ENCODE measurements at places on chromosomes 16 and 17.
A peak's percentile ranks its signal among the peaks of the same experiment; 100 is the strongest.

GRCh38 chr17:382644-383533 lies 30.3 kb upstream of the RPH3AL start:
- DNase-seq = no peak

DNA sequence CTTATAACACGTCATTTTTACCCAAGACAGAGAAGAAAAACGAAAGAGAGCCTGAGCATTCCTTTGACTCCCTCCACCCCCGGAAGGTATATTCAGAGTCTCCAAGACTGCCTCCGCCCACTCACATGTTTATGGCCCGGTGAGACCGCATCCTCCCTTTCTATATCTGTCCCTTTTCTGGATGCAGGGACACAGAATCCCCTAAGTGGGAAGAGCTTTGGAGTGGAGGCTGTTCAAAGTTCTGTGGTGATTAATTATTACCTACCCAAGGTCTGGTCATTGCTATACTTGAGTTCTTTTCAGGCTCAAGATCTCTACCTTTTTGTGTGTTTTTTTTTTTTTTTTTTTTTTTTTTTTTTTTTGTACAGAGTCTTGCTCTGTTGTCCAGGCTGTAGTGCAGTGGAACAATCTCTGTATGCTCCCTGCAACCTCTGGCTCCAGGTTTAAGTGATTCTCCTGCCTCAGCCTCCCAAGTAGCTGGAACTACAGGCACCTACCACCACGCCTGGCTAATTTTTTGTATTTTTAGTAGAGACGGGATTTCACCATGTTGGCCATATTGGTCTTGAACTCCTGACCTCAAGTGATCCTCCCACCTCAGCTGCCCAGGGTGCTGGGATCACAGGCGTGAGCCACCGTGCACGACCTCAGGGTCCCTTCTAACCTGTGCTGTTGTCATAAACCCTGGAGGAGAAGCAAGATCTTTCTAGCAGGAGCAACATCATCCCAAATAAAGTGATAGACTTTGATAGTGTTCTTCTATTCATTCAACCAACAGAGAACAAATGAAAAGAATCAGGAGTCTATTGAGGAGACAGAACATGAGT lies 407.1 kb downstream of the WWOX start:
- DNase-seq = no peak

- no peak for DNase-seq
These were observed 33.4 kb downstream of the BRD7 start for GRCh38 chr16:50335196-50335958.

DNA sequence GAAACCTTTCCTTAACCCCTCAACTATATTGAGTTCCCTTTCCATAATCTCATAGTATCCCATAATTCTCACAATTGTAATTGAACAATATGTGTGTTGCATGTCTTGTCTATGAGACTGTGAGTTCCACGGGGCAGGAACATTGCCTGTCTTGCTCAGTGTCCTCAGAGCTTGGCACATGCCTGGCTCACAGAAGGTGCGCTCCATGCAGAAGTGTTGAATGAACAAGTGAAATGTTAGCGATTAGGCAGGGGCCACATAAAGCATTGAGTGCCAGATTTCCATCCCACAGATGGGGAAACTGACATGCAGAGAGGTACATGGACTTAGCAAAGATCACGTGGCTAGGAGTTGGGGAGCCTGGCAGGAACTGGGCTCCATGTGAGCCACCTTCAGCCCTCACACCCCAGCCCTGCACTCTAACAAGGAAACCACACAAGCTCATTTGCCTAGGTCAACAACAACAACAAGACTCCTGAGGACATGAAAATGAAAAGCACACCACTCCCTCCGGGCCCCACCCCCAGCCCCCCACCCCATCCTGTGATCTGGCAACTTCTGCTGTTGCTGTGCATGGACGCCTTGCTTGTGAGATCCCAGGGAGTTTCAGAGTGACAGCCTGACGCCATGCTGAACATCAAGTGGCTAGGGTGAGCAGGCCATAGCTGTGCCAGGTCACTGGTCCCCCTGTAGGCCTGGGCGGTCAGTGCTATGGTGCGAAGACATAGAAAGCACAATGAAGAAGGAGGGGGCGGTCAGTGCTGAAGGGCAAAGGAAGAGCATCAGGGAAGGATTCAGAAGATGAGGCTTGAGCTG lies 5.0 kb downstream of the PIK3R5 start:
- DNase-seq = no peak

DNA sequence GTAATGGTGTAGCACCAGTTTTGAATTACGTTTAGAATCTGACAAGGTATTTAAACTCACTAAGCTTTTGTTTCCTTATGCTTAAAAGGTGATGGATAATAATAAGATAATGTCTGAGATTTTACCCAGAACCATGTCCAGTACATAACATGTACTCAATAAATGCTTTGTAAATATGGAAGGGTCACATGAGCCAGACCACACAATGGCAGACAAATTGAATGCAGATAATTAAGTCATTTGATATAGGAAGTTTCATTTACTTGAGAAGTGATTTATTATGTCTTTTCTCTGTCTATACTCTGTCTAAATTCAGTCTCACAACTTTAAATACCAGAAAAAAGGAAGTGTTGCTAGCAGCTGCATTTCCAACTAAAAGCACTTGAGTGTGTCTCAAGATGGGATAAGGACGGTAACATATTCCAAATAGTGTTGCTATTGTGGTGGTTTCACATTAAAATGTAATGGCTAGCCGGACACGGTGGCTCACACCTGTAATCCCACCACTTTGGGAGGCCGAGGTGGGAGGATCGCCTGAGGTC lies 52.5 kb upstream of the DHX40 start:
- DNase-seq = no peak

GRCh38 chr16:19213885-19214284 lies 45.8 kb downstream of the SYT17 start:
- DNase-seq = no peak

DNA sequence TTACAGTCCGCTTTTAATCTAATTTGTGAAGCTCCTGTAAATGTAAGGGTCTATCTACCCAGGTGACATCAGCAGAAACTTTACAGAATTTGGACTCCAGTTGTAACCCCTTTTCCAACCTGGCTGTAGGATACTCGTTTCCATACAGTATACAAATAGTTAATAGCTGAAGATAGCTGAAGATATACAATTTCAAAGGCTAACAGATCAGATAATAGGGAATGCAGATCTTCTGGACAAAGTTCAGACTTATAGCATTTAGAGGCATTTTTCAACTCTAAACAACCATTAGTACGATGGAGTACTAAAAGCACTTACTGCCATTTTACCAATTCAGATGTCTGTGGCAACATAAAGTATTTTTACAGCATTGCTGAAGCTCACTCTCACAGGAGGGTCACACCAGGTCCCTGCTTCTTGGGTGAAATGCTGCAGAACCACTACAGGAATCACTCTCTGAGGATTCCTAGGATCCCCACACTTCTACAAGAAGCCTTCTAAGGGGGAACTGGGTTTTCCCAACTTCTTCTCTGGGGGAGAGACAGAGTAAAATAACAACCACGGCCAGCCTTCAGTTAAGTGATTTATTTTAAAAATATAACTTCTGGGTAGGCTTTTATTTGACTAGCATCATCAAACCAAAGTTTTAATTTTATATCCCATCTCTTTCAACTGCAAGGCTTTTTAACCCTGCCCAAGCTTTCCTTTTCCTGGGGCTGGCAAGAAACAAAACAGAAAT lies 2.9 kb downstream of the VEZF1 start:
- DNase-seq = no peak

DNA sequence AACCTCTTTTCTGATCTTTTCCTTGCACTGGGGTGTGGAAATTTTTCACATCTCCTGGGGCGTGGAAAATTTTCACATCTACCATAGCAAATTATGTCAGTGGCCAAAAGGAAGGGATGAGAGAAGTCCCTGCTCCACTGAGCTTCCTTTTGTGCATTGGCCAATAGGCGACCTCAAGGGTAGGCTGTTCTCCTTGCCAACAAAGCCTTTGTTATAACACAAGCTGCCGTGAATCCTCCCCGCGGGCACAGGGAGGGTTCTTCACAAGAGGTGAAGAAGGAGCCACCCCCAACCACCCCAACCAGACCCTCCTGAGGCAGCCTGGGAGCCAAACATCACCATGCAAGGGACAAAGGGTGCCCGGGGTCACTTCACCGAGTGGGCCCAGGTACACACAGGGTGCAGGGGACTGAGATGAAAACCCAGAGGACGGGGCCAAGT lies 6.5 kb downstream of the SLC5A11 start:
- DNase-seq = no peak

DNA sequence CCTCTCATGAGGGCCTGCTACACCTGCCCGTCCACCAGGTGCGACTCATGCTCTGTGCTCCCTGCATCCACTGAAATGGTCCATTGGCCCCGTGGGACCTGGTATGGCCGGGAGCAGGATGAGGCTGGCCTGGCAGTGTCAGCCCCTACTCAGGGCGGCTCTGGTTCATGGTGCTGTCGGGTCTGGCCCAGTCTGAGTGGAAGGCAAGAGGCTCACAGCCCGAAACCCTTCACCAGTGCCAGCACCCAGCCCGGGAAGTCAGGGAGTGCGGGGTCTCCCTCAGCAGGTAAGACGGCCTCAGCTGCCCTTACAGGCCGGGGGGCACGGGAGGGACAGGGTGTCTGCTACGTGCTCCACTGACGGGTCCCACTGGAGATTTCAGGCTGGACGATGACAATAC lies 40.5 kb upstream of the RASD1 start:
- DNase-seq = no peak

DNA sequence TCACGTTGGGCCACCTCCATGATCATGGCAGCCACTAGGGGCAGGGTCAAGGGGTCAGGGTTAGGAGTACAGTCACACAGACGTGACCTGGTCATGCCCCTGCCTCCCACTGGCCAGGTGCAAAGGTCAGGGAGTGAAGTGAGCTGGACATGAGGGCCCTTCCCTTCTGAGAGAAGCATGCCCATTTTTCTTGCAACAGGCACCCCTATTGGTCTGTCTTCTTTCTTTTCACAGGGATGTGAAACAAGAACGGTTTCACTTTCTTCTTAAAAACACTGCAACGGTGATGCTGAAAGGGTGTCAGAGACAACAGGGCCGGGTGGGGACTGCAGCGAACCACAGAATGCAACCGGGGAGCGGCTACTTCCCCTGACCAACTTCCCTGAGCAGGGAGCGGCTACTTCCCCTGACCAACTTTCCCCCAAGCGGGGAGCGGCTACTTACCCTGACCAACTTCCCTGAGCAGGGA lies 52.1 kb upstream of the DOC2B start:
- DNase-seq = no peak

GRCh38 chr17:77959126-77959925 lies 823 bp downstream of the TNRC6C start:
- peak; percentile 45 for DNase-seq

DNA sequence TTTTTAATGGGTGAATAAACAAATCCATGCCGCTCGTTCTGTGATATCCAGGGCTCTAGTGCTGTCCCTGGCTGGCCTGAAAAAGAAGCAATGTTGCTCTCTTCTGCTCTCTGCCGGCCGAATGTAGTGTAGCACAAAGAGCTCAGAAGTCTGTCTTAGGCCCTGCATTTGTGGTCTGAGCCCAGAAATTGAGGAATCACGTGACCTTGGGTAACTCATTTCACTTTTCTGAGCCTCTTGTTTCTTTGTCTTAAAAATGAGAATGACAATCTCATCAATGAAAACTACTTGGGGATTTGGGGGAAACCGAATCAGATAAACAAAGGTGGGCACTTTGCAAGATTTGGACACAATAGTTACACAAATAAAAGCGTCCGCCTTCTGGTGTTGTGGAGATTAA lies 381.6 kb upstream of the ASIC2 start:
- peak; percentile 33 for DNase-seq

GRCh38 chr17:41511116-41511515 lies 5.7 kb upstream of the KRT13 start:
- DNase-seq = no peak

DNA sequence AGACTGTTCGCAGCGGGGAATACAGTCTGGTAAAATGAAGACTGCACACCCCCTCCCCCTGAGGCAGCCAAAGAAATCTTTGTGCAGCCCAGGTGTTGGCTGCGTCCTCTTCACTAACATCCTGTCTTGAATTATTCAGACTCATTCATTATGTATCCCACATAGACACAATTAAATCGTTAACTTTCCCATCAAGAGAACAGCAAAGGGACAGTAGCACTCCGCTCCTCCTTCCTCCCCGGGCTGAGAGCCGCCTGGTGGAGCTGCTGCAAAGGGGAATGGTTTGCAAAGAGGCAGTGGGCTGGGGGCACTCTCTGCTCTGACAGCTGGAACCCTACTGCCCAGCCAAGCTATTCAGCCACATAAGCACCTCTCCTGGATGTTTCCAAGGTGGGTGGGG lies 290.0 kb upstream of the SOX9 start:
- DNase-seq = no peak

- DNase-seq = no peak
These were observed 30.6 kb upstream of the IRX3 start for GRCh38 chr16:54317101-54317611.

- DNase-seq = no peak
These were observed 16.9 kb downstream of the DOC2B start for GRCh38 chr17:164303-165235.

DNA sequence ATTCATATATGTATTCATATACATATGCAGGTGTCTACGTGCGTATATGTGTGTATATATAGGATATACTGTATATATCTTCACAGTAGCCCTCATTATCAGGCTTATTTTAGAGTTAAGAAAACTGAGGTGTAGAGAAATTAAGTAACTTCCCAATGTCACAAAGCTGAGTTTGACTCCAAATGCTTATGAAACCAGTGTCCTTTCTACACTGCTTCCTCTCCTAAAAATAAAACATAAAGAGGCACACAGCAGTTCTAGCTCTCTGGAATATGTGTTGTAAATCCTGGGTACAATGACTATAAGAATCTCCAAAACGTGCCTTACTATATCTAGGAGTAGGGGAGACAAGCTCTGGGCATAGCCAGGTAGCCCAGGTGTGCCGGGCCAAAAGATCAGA lies 40.0 kb upstream of the CCL1 start:
- no peak for DNase-seq

DNA sequence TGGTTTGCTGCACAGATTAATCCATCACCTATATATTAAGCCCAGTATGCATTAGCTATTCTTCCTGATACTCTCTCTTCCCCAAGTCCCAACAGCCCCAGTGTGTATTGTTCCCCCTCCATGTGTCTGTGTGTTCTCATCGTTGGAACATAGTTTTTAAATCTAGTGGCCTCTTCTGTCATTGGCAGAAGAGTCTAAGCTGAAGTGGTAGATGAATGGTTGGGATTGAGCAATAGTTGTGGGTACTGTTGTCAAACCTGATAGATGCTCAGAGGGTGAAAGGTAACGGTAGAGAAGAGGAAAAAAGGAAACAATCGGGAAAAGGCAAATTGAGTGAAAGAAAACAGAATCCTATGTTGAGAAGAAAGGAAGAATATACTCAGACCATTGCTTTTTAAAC lies 29.9 kb downstream of the MAP3K3 start:
- DNase-seq = no peak
